Vagina (tissue), 2 donors: ENCODE measurements at places on chromosomes 3 and 15. TPM values are rescaled to one million over a fixed set of nuclear protein-coding genes. Genes with fewer than 3 reads are reported as not detected.

The FBXL22 gene
- 10.1 TPM for total RNA-seq

The ZIC1 gene
- not detected for total RNA-seq

The ARID3B gene
- total RNA-seq = 15.2 TPM

The KLHL6 gene
- 1.7 TPM for total RNA-seq

The GOLGA6D gene
- not detected for total RNA-seq

The MCF2L2 gene
- 2.0 TPM for total RNA-seq

The NOX5 gene
- 0.74 TPM for total RNA-seq

The FMN1 gene
- total RNA-seq = 20.1 TPM

The GPR176 gene
- total RNA-seq = 5.4 TPM

The SPINK8 gene
- not detected for total RNA-seq

The LXN gene
- 22.6 TPM for total RNA-seq

The TBCCD1 gene
- 10.6 TPM for total RNA-seq

The LRRC2 gene
- total RNA-seq = 2.0 TPM

The PCLAF gene
- total RNA-seq = 8.1 TPM

The P2RY13 gene
- total RNA-seq = 0.98 TPM

The ZBTB47 gene
- total RNA-seq = 47.9 TPM

The SPINT1 gene
- total RNA-seq = 80.3 TPM

The MKRN2OS gene
- total RNA-seq = not detected

The SGO1 gene
- 10.8 TPM for total RNA-seq

The IGDCC3 gene
- 0.49 TPM for total RNA-seq

The POPDC2 gene
- 3.4 TPM for total RNA-seq

The CP gene
- 26.3 TPM for total RNA-seq

The ROBO2 gene
- total RNA-seq = 11.0 TPM

The UNC13C gene
- total RNA-seq = not detected

The CTXN2 gene
- total RNA-seq = not detected

The SLC2A2 gene
- total RNA-seq = not detected

The MESP2 gene
- total RNA-seq = not detected

The GOLGA8T gene
- total RNA-seq = 1.5 TPM
